ENCODE measurements at places on chromosomes 7 and 10. TPM values are rescaled to one million over a fixed set of nuclear protein-coding genes. Genes with fewer than 3 reads are reported as not detected.

Gene UNCX
- not detected for total RNA-seq

Gene RAB19
- not detected for total RNA-seq

Gene CALCR
- 0.24 TPM for total RNA-seq

Gene HOXA10
- total RNA-seq: 0.56 TPM

Gene ASB10
- total RNA-seq: not detected

Gene ANXA8L1
- 64.8 TPM for total RNA-seq

Gene HMX3
- not detected for total RNA-seq

Gene TEX36
- total RNA-seq: not detected
